ENCODE measurements at places on chromosomes 16 and 17.

GRCh38 chr16:84816023-84816422 is 3.8 kb upstream of the CRISPLD2 start:
- DNase-seq = no peak

GRCh38 chr17:80381416-80381923 is 33.5 kb upstream of the ENDOV start:
- DNase-seq = no peak

GRCh38 chr16:77785373-77785764 is 3.0 kb upstream of the VAT1L start:
- DNase-seq = no peak

- no peak for DNase-seq
These were observed 27.1 kb downstream of the SCPEP1 start for GRCh38 chr17:57004944-57005579.

GRCh38 chr16:50372611-50373344 is 4.0 kb upstream of the BRD7 start:
- DNase-seq = no peak

DNA sequence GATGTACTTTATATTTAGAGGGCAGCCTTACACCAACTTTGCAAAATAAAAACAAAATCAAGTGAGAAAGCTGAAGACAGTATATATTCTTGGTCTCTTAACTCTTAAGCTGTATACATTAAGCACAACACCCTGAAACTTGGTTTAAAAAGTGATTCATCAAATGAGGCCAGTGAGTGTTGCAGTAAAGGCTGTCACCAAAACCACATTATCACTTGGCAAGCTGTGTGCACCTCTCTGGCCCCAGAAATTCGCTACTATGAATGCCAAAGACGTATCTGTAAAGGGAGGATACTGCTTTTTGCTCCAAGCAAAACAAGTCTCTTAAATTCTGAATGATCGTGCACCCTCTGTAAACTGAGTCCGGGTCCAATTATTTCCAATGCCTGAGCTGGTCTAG is 163.9 kb downstream of the ZFHX3 start:
- DNase-seq = no peak

DNA sequence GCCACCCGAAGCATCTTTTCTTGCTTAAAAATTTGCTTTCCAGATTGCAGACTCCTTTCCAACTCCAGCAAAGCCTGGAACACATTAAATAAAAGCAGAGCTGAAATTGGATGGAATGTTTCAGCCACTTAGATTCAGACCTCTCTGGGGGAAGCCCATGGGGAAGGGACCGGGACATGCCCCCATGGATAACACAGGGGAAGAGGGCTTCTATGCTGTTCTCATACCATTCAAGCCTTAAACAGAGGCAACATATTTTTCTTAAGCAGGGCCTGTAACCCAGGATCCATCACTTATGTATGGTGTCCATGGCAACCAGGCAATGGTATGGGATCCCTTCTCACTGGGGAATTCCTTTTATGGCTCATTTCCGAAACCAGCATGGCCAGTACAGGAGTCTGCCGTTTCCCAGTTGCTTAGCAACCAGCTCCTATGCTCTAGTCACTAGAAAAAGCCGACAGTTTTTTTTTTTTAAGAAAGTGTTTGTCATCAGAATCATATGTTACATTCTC is 62.0 kb upstream of the MARCHF10 start:
- no peak for DNase-seq

DNA sequence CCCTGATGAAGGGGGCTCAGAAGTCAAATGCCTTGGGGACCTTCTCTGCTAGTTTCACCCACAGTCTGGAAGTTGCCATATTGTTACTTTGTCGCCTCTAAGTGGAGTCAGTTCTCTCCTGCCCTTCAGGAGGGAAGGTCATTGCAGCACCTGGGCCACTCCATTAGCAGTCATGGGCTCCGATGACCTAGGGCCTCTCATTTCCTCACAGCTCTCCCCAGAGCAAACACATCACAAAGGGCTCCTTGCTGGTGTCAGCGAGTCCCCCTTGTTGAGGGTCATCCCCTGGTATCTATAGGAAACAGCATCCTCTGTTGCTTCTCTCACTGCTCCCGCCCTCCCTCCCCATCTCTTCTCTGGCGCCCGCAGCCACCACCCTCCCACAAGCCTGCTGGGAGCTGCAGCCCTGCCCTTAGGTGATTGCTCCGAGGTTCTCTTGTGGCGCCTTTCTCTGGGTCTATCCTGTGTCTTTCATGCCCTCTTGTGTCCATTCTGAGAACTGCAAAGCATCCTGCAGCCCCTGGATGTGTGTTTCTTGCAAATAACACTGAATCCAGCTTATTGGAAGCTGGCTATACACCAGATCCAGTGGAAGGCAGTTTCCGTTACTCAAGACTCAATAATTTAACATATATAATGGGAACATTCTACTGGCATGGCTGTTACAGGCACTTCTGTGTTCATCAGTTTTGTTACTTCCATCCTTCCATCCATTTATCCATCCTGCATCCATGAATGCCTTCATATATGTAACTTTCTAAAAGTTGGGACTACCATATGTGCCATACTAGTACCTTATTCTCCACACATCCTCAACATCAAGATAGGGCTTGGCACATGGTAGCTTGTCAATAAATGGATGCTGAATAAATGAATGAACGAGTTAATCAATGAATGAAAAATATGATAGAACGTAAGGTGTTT is 21.2 kb downstream of the PDILT start:
- DNase-seq = peak; percentile 4

DNA sequence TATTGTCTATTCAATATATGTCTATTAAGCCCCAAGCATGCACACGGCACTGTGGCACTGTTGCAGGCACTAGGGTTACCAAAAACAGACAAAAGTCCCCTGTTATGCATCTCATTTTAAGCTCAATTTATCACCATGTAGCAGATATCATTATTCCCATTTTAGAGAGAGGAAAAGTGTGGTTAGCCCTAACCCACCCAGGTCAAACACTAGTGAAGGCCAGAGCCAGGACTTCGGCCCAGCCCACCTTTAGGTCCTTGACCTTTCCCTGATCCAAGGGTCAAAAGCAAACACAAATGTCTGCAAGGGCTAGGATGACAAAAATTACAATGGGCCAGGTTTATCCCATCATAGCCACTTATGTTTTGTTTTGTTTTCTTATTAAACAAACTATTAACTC is 130.3 kb upstream of the NUDT7 start:
- DNase-seq = no peak

DNA sequence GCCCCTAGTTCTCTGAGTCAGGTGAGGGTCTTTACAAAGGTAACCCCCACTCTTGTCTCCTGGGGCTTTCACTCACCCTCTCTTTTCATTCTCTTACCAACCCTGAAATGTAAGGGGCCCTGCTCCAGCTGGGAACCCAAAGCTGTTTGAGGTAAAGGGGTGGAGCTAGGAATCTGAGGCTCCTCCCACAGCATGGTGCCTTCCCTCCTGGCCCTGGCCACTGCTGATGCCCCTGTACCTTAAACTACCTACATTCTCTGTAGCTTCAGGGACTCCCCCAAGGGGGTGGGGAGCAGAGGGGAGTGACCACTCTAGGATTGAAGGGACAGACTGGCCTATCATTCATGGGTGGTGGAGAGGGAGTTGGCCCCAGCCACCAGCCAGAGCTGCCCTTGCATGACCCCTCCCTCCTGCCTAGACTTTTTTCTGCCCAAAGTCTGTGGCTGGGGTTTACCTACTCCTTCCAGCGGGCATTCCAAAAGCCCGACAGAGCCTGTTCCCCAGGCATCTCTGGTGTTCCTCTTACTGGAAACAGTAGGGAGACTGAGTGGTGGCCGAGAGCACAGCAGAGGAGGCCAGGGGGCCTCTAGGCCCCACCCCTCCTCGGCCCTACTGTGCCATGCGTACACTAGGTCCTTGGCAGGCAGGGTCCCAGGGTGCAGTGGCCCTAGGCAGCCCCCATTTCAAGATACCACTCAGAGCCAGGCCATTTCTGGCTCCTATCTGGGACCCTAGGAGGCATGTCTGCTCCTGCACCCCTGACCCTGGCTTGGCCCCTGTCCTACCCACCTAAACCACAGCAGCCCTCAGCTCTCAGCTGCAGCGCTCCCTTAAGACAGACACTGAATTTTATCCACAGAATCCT is 9.5 kb downstream of the DOK4 start:
- DNase-seq = no peak

DNA sequence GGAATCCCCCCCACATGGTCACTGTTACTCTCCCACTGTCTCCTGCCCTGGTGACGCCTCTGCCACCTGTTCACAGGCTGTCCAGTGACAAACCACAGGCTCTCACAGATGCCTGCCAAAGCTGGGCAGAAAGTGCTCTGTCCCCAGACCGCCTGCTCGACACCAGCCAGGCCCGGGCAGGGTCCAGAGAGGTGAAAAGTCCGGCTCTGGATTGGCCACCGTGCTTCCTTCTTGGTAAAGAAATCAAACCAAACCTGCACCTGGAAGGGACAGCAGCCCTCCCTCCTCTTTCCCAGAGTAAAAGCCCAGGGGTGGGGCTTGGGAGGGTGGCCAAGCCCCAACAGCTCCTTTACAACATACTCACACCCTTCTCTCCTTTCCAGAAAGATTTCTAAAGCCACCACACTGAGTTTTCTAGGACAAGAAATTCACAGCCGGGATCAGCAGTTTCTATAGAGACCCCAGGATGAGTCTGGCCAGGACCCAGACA is 6.2 kb downstream of the PCGF2 start:
- DNase-seq = no peak

GRCh38 chr16:18827890-18828289 is 26.5 kb upstream of the ARL6IP1 start:
- DNase-seq = no peak

GRCh38 chr16:28042811-28043210 is 20.7 kb downstream of the GSG1L start:
- no peak for DNase-seq

DNA sequence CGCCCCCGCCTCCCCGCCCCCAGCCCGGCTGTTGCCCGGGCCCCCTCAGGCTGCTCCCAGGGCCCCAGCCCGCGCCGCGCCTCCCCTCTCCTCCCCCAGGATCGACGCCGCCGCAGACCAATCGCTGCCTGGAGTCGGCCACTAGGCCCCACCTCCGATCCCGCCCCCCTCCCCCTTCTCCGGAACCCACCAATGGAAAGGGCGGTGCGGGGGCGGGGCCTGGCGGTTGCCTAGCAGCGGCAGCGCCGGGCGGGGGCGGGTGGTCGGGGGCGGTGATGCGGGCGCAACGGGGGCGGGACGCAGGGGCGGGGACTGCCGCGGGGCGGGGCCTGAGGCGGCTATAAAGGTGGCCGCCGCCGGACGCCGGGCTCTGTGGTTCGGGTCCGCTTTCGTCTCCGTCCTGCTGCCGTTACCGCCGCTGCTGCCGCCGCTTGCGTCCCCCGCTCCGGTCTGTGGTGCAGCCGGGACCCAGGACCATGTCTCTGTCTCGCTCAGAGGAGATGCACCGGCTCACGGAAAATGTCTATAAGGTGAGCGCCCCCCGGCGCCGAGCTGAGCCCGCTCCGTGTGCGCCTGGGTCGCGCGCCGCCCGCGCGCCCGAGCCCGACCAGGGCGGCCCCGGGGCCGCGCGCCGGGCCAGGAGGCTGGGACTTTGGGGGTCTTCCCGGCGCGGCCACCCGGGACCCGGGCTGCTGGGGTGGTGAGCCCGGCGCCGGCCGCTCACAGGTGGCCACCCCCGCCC is at the start of gene BAIAP2:
BAIAP2 (plus strand) TSS at position 373 of the 742 bp plus-strand sequence; CDS start at position 477, 104 bp downstream.
- DNase-seq = peak; percentile 98

GRCh38 chr17:4566785-4567184 is 6.4 kb upstream of the GGT6 start:
- no peak for DNase-seq

GRCh38 chr17:39096508-39097149 is 54.8 kb downstream of the PLXDC1 start:
- DNase-seq = no peak

DNA sequence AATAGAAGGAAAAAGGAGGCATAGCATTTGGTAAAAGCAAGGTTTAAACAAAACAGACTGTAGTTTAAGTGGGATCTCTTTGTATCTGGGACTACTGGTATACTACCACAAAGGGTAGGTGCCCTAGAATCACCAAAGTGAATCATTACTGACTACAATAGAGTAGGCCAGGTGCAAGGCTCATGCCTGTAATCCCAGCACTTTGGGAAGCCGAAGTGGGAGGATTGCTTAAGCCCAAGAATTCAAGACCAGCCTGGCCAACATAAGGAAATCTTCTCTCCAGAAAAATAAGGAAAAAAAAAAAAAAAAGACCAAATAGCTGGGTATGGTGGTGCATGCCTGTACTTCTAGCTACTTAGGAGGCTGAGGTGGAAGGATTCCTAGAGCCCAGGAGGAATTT is 60.8 kb upstream of the CORO6 start:
- DNase-seq = no peak

DNA sequence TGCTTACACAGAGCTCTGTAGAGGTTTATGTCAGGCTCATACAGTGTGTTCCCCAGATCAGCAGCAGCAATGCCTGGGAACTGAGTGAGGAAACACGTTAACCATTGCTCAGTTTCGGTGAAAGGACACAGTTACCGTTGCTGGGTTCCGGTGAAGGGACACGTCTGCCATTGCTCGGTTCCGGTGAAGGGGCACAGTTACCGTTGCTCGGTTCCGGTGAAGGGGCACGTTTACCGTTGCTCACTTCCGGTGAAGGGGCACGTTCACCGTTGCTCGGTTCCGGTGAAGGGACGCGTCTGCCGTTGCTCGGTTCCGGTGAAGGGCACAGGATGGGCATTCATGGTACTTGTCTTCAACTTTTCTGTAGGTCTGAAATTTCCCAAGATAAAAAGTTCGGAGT is 81.7 kb downstream of the MRM3 start:
- no peak for DNase-seq

GRCh38 chr16:53654946-53655345 is 48.7 kb downstream of the RPGRIP1L start:
- no peak for DNase-seq

GRCh38 chr17:57327176-57327970 is 71.0 kb downstream of the MSI2 start:
- DNase-seq = no peak

DNA sequence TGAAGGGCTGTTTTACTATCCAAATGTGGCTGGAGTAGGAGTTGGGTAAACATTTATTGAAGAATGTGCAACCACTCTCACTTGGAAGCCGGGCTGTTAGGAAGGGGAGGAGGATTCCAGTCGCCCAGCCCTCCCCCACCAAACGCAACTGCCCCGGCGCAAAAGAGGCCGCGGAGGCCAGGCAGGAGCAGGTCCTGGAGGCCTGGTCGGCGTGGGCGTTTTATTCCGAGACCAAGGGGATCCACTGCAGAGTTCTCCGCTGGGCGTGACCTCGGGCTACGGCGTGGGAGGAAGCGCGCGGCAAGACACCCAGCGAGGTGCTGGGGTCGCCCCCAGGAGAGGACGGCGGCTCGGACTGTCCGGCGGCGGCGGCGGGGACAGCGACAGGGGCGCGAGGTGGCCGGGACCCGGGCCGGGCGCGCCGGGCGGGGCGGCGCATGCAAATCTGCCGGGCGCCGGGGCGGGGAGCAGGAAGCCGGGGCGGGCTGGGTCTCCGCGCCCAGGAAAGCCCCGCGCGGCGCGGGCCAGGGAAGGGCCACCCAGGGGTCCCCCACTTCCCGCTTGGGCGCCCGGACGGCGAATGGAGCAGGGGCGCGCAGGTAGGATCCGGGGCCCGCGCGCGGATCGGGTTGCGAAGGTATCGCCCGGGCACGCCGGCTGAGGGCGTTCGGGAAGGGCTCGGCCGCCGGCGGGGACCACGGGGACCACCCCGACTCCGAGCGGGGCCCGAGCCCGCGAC is at the start of gene IL4R:
IL4R (plus strand) TSS at position 553 of the 739 bp plus-strand sequence. CDS start 26,230 bp downstream, outside the sequence.
- peak; percentile 47 for DNase-seq

- DNase-seq = no peak
These were observed 6.4 kb downstream of the DPEP1 start for GRCh38 chr16:89619840-89620239.

GRCh38 chr17:58756246-58757161 is 850 bp downstream of the PPM1E start:
- DNase-seq = no peak

Data from activated T-helper 1 cell treated with anti-CD3 and anti-CD28 coated beads, Interleukin-2, amount 50 U/mL, for 16 hours (primary cell).